ENCODE measurements at places on chromosomes 4 and X. TPM values are rescaled to one million over a fixed set of nuclear protein-coding genes. Genes with fewer than 3 reads are reported as not detected.

The CT45A6 gene
- not detected for total RNA-seq

The JAKMIP1 gene
- not detected for total RNA-seq

The TMPRSS11D gene
- not detected for total RNA-seq

- DNase-seq: no peak
Measured at GRCh38 chr4:1614854-1615595, 69.1 kb downstream of the FAM53A start.

DNA sequence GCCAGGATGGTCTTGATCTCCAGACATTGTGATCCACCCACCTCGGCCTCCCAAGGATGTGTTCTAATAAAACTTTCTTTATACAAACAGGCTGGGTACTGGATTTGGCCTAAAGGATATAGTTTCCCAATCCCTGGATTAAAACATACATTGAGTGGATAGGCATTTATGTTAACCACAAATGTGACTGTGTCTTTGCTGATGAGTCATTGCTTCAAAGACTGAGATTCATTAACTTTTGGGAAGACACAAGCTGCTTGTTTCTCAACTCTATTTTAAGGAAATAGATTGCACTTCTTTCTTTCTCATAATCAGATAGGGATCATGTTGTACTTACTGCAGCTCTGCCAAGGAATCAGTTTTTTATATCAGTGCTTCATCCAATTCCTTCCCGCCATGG is 131.3 kb upstream of the AGA start:
- DNase-seq: peak; percentile 87

The SLITRK4 gene
- not detected for total RNA-seq

DNA sequence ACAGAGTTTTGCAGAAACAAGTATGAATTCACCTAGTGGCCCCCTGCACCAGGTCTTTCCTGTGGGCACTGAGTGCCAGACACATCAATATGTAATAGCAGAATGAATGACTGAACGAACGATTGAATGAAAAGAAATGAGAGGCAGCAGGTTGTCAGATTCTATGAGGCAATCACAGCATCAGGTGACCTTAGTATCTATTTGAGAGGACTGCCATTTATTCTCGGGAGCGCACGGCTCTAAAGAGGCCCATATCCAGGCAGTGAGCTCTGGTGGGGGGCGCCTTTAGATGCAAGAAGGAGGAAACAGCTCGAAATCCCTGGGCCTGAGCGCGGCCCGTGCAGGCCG is 528 bp upstream of the SLC25A4 start:
- DNase-seq: no peak

The RAB33A gene
- 3.3 TPM for total RNA-seq

The GRSF1 gene
- 147 TPM for total RNA-seq

DNA sequence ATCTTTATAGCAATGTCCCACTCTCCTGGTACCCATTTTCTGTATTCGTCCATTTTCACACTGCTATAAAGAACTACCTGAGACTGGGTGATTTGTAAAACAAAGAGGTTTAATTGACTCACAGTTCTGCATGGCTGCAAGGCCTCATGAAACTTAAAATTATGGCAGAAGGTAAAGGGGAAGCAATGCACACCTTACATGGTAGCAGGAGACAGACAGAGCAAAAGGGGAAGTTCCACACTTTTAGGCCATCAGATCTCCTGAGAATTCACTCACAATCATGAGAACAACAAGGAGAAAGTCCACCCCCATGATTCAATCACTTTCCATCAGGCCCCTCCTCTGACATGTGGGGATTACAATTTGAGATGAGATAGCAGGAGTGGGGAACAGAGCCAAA is 49.7 kb downstream of the TMLHE start:
- DNase-seq: no peak

GRCh38 chr4:120447774-120448173 is 381.1 kb upstream of the MAD2L1 start:
- no peak for DNase-seq

The TLR2 gene
- not detected for total RNA-seq

DNA sequence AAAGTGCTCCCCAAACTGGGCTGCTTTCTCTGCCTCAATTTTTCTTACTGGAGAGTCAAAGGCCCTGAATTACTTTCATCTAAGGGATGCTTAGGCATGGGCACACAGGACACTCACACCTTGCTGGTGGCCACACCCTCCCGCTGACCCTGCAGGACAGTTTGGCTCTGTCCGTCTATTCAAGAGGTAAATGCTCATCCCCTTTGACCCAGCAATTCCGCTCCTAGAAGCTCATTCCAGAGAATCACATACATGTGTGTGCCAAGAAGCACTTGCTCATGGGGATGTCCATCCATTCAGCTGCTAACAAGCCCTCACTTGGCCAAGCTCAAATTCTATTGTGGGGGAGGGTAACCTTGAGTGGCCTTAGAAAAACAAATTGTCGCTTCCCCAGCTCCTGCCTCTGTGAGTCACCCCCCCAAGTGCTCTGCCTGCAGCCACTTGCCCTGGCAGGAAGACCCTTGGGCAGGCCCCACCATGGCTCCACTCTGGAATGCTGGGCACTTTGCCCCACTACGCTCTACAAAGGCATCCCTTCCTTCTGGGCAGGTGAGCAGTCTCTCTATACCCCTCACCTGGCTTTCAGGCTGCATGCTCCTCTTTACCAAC is 54.5 kb downstream of the HTRA3 start:
- DNase-seq: no peak

DNA sequence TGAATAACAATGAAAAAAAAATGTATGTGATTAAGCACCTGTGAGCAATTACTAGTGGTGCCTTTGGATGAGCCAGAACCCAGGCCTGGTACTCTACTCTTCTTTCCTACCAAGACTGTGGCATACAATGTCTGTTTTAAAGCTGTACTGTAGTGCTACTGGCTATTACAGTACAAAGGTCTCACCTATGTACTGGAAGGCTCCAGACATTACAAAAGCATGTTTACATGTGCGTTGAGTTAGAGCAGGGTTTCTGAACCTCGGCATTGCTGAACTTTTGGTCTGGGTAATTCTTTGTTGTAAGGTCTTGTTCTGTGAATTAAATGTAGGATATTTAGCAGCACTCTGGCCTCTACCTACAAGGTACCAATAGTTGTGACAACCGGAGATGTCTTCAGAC is 153.8 kb downstream of the SPATA18 start:
- no peak for DNase-seq

DNA sequence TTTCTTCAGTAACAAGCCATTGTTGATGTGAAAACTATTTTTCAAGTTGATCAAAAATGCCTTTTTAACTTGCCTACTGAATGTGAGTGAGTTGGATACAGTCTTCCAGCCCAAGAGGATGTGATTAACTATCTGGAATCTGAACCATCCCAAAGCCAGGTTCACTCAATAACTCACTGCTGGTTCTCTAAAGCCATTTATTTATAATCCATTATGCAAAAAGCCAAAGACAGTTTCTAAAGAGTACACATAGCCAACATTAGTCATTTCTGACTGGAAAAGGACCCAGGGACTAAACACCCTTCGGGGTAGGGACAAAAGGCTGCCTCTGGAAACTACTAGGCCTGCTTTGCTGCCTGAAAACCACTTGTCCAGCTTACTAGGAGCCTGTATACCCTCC is 109.6 kb downstream of the SHROOM4 start:
- peak; percentile 34 for DNase-seq

The SPINK2 gene
- not detected for total RNA-seq

GRCh38 chrX:10554612-10555270 is 65.6 kb downstream of the MID1 start:
- DNase-seq: no peak

The SATL1 gene
- not detected for total RNA-seq

- DNase-seq: no peak
Measured at GRCh38 chr4:1247864-1248244, 1.1 kb downstream of the CTBP1 start.

The ASIC5 gene
- total RNA-seq: not detected

All from GM23248 (cell line).